ENCODE measurements at places on chromosomes 3 and 15.

GRCh38 chr15:69390575-69390974 lies 23.6 kb upstream of the KIF23 start:
- DNase-seq, result no peak

DNA sequence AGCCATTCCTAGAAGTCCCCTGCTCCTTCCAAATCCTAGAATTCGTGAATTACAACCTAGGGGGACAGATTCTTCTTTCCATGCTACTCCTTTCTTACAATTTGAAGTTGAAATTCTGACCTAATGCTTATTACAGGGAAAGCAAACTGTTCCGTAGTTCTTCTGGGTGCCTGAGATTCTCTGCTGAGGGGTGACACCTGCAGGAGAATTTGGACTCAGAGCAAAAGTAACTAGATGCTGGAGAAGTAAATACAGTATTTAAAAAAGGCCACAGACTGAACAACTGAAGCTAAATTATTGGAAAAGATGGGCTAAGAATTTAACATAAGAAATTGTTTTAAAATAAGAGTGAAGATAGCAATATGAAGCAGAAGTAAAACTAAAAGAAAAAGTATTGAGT lies 37.9 kb downstream of the ACAD9 start:
- no peak for DNase-seq

GRCh38 chr15:85860394-85861161 lies 65.9 kb upstream of the KLHL25 start:
- no peak for DNase-seq

DNA sequence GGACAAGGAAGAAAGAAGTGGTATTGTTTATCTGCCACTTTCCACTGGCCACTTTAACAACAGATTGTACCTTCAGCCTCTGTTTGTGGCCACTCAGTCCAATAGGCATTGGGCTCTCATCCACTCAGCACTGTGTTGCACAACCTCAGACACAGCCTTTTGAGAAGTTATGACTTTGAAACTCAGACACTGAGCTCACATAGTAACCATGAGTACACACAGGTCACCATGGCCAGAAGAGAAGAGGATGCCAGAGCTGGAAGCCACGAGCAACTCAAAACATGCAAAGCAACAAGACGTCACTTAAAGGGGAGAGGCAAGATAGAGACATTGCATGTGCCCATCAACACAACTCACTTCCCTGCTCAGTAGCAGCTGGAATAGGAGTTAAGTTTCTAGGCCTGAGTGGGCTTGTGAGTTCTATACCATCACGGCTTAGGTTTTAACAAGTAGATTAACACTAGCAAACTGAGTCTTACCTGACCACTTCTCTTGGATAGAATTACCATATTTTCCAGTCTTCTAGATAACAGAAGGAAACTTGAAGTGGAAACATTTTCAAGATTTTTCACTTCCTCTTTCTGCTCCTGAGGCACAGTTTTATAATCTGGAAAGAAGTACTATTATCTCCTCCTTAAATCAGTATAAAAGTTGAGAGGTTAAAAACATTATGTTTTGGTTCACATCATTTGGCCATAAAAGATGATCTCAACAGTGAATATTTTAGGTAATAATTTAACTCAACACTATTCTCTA lies 103.5 kb downstream of the IMPG2 start:
- DNase-seq, result no peak

DNA sequence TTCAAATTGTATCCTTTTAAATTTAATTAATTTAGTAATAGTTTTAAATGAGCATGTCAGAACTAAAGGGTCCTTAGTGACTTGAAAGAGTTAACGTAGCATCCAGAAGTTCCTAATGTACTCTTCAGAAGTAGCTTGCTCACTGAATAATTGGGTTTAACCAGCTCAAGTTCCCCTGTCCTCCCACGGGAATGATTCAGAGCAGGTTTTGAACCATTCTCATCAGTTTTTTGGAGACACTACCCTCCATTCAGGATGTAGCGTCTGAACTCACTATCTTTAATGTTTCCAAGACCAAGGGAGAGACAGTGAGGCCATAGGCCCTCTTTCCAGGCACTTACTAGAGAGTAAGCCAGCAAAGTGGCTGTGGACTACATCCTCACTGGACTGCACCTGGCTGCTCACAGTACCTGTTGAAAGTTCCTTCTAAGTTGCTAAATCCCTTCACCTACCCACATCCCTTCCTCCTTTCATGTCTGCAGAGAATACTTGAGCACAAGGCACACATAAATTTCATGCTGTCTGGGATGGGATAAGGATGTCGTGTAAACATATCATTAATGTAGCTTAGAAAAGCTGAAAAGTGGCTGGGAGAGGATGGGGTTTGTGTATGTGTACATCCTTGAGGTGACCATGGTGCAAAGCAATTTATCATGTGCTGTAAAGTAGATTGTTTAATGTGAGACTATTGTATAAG lies 146.3 kb downstream of the PLCL2 start:
- no peak for DNase-seq

DNA sequence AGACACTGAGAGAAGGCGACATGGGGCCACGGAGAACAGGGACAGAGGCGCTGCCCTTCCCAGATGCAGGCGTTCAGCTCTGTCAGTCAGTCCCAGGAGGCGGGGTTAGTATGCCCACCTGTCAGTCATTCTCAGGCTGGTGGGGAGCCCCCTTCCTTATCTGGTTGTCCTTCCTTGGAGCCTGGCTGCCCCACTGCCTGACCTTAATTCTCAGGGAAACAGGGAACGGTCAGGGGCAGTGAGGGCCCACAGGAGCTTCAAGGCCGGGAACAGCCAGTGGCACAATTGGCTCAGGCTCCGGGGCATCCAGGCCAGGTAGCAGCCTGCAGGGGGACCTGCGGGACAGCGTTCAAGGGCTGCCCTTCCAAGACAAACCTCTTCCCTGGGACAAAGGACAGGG lies 133.2 kb downstream of the CHSY1 start:
- DNase-seq, result no peak

DNA sequence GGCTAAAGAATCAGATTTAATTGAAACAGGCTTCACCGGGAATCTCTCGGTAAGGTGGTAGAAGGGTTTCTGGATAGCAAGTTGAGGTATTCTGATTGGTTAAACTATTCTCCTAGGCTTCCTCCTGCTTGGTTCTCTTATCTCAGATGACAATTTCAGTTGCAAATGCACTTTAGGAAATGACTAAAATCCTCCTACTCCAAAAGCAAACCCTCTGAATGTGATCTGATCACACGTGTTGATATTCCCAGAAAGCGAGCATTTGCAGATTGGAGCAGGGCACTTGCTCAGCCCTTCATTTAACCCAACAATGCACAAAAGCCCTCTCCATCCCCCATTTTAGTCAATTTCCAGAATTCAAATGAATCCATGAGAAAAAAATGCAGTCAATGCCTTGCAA lies 55.6 kb upstream of the ICE2 start:
- DNase-seq, result no peak

DNA sequence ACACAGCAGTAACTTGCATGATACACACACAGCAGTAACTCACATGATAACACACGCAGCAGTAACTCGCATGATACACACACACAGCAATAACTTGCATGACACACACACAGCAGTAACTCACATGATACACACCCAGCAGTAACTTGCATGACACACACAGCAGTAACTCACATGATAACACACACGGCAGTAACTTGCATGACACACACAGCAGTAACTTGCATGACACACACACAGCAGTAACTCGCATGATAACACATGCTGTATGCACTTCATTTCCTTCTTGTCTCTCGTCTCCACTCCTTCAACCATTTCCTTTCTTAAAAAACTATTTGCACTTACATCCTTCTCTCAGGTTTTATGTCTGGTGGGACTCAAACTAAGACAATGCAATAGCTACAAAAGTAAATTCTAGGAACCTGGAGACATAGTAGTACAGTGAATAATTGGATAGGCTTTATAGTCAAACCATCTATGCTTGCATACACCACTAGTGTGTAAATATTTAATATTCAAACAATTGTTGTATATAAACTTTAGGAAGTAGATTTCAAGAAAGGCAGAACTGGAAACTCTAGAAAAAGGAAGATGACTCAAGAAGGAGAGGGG lies 130.8 kb downstream of the UACA start:
- no peak for DNase-seq

GRCh38 chr3:76724075-76724474 lies 315.8 kb upstream of the ROBO2 start:
- DNase-seq, result no peak

DNA sequence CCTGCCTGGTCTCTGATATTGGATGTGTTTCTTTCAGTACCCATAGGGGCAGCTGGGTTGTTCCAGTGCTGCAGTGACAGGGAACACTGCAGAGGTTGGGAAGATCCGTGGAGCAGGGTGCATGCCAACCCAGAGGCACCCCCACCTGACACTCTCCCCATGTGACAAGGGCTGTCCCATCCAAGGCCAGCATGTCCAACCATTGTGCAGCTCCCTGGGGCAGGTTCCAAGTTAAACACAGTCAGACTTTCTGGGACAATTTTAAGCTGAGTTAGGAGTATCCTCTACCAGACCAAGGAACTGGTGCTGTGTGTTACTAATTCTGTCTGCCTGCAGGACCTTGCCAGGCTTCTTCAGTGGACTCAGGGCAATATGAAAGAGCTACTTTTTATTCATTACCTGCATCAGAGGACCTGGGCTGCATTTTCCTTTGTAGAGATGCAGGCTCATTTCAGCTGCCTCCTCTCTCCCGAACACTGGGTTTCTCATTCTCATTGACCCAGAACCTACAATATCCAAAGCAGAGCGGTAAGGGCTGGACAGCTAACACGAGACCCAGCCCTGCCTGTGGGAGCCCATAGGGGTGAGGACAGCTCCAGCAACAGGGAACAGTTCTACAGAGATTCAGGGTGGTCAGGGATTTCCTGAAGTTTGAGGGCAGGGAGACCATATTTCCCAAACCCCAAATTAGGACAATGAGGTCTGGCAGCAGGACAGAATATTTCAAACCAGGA lies 72.7 kb downstream of the SPSB4 start:
- no peak for DNase-seq
